ENCODE measurements at places on chromosomes 7 and 10.

DNA sequence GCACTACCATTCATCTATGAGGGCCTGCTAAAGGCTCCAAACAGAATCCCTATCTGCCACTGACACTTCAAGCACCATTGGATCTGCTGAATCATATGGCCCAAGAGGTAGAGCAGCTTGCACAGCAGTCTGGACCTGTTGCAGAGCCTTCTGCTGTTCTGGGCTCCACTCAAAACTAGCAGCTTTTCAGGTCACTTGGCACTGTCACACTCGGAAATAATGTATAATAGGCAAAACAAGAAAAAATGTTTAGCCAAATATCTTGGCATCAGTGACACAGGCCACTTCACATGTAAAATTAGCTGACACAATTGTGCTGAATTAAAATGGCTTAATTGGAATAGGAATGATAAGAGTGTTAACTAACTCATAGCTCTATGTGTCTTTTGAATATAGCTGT, 1182.9 kb upstream of the LRRTM3 start:
- DNase-seq, result no peak

DNA sequence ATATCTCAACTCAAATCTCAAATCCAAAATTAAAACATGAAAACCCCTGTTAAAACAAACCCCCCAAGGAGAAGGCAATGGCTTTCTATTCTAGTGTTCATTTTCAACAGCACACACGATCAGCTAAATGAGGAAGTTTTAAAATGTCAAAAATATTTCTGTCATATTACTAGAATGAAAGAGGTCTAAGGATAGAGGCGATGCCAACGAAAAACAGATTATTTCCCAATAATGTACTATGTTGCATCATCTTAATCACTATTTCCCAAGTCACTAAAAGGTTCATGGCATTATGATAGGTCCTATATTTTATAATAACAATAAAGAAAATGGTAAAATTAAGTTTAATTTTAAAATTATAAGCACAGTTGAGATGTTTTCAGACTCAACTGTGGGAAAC, 10.1 kb downstream of the CNOT4 start:
- no peak for DNase-seq

DNA sequence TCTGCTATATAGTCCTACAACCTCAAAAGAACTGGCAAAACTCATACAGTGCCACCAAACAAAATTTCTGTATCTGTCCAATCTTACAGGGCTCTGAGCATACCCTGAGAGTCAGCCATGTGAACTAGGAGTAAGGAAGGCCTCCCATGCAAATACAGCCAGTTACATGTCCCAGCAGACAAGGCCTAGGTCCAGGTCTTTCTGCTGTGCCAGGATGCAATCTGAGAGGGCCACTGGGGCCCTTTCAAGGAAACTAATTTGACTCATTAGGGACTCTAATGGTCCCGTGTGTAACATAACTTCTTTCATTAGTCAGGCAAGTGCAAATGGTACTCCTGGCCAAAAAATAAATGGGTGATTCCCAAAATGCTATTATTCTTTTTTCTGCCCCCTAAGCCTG, 17.9 kb upstream of the HIBADH start:
- DNase-seq, result no peak

GRCh38 chr10:3213208-3213607, 40.6 kb upstream of the PITRM1 start:
- DNase-seq, result no peak

- no peak for DNase-seq
Observed at GRCh38 chr10:132461683-132462231, 64.8 kb downstream of the PWWP2B start.

Data from SK-N-DZ (cell line).